ENCODE measurements at places on chromosomes 1 and 21. TPM values are rescaled to one million over a fixed set of nuclear protein-coding genes. Genes with fewer than 3 reads are reported as not detected.

- DNase-seq, result no peak
Observed at GRCh38 chr1:80059940-80060339, 1053.4 kb upstream of the ADGRL4 start.

DNA sequence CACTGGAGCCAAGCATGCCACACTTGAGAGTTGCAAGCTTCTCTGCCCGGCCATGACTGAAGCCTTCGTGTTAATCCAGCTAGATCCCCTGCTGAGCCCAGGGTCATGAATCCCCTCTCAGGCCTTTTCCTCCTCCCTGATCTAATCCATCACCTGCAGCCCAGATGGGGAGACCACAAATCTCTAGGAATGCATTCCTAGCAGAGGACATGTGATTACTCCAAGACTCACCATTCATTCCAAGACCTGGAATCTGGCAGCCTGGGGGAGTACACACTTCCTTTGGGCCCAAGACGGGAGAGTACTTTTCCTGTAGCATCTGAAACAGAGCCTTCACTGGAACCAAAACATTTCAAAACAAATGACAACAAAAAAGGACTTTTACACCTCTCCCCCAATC is 269.3 kb upstream of the NFIA start:
- DNase-seq, result no peak

DNA sequence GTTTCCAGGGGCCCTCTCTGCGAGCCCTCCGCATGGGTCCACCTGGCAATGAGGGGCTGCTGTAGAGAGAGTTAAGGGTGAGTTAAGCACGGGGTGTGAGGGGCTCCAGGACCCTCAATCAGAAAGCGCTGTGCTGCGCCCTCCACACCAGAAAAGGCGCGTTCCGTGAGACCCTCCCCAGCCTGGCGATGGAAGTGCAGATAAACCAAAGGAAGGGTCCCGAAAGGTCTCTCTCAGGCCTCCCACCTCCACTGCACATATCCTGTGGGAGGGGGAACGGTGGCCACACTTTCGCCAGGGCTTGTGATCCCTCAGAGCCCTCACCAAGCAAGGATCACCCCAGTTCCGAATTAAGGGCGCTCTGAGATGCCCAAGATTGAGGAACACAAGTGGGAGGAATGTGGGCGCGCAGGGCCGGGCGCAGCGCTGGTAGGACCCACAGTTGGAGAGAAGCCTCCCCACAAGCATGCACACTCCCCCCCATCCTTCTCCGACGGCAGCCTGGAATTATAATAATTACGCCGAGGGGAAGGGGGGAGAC is 1.1 kb downstream of the WNT3A start:
- no peak for DNase-seq

GRCh38 chr1:34777519-34778321 is 3.3 kb upstream of the GJB3 start:
- no peak for DNase-seq

GRCh38 chr1:54981466-54981865 is 1.0 kb downstream of the TMEM61 start:
- DNase-seq, result no peak

- no peak for DNase-seq
Observed at GRCh38 chr1:42613803-42614131, 44.5 kb upstream of the PPIH start.

Gene RAVER2
- total RNA-seq, result 0.76 TPM

DNA sequence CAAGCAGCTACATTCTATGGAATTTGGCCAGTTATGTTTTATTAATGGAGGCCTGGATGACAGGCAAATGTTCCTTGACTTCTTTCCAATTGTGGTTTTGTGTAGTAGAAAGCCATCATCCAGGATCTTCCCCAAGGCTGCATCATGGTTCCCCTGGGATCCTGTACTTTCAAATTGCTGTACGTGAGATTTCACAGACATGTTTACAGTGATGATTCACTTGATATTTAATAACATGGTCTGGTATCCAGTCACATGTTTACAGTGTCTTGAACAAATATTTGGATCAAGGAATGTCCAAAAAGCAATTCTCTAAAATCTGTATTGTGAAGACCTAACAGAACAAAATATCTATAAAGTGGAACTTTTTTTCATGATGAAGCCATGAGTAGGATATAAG is 68.3 kb upstream of the ST6GALNAC3 start:
- no peak for DNase-seq

DNA sequence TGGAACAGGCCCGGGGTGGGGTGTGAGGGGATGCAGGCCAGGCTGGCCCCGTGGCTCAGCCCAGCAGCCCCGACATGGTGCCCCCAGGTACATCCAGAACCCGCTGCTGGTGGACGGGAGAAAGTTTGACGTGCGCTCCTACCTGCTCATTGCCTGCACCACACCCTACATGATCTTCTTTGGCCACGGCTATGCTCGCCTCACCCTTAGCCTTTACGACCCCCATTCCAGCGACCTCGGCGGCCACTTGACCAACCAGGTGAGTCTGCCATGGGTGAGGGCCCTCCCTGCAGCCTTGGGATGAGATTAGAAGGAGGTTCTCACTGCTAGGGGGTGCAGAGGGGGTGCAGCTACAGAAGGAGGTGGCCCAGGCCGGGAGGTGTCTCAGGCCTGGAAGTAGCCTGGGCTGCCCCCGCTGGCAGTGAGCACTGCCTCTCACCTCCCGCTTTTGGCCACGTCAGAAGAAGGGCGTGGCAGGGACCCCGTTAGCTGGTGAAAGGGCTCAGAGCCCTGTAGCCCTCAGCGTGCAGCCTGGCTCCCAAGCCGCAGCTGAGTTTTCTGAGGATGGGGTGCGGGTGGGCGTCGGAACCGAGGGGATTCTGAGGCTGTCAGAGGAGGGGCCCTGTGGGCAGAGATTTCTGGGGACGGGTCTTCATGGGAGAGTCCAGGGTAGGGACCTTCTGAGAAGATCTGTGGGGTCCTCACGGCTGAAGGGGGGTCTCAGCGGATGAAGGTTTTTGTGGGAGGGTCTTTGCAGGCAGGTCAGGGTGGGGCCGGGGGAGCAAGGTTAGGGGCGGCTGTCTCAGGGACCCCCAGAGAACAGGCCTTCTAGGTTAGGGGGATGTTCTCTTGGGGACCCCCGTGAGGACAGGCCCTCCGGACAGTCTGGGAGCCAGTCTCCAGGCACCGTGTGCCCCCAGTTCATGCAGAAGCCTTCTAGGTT is 10.4 kb downstream of the TTLL10 start:
- DNase-seq, result no peak

Gene KIF17
- not detected for total RNA-seq

DNA sequence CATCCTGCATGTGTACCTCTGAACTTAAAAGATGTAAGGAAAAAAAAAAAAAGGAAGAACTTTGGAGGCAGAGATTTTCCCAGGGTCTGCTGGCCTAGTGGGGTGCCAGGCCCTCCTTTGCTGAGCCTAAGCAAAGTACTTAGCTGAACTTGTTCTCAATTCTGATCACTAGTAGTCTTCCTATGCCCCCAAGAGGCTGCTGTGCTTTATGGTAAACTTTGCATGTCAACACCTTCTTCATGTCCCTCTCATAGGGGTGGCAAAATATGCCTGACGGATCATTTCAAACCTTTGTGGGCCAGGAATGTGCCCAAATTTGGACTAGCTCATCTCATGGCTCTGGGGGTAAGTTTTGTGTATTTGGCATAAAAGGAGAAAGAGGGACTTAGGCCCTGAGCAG is 1.4 kb upstream of the USP21 start:
- DNase-seq, result no peak

Gene FABP3
- not detected for total RNA-seq

Gene PLEKHA6
- total RNA-seq, result 1.4 TPM

GRCh38 chr1:203667616-203668015 is 41.0 kb downstream of the ATP2B4 start:
- no peak for DNase-seq

GRCh38 chr1:236687273-236687672 is 974 bp downstream of the ACTN2 start:
- no peak for DNase-seq

- no peak for DNase-seq
Observed at GRCh38 chr1:228408869-228409805, 2.5 kb upstream of the TRIM11 start.

DNA sequence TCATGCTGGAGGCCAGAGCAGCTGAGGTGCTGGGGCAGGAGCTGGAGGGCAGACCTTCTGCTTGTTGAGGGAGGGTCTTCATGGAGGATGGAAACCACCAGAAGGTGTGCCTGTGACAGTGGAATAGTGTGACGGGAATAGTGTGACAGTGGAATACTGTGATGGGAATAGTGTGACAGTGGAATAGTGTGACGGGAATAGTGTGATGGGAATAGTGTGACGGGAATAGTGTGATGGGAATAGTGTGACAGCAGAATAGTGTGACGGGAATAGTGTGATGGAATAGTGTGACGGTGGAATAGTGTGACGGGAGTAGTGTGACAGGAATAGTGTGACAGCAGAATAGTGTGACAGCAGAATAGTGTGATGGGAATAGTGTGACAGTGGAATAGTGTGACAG is 325.1 kb downstream of the HHAT start:
- no peak for DNase-seq

- DNase-seq, result no peak
Observed at GRCh38 chr1:92599184-92599583, 112.5 kb upstream of the GFI1 start.

DNA sequence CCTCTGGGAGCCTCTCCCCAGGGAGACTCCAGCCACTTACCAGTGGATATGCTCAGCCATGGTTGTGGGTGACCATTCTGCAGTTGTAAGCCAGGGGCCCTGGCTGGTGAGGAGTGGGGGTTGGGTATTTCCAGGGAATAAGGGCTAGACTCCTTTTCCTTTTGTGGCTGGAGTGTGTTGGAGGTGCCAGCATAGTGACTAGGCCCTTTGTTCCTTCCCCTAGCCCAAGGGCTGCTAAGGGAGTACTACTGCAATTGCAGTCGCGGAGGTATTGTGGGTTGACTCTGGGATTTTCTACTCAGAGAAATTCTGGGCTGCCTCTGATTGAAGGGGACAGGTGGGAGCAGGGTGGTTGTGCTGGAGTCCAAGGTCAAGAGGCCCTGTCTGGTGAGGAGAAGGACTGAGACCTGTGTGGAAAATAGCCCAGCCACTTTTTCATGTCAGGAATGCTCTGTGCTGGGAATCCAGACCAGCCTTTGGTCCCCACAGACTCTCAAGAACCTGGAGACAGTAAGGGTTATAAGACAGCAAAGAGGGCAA is 43.1 kb downstream of the MROH9 start:
- DNase-seq, result no peak

Gene FBLIM1
- total RNA-seq, result 0.54 TPM

GRCh38 chr1:234973426-234974250 is 155.0 kb downstream of the TOMM20 start:
- no peak for DNase-seq

Gene TRABD2B
- total RNA-seq, result not detected

- DNase-seq, result no peak
Observed at GRCh38 chr1:115782571-115783281, 14.2 kb upstream of the CASQ2 start.

Gene PIGC
- 38.6 TPM for total RNA-seq

- DNase-seq, result no peak
Observed at GRCh38 chr1:1065265-1065939, 8.7 kb downstream of the RNF223 start.

DNA sequence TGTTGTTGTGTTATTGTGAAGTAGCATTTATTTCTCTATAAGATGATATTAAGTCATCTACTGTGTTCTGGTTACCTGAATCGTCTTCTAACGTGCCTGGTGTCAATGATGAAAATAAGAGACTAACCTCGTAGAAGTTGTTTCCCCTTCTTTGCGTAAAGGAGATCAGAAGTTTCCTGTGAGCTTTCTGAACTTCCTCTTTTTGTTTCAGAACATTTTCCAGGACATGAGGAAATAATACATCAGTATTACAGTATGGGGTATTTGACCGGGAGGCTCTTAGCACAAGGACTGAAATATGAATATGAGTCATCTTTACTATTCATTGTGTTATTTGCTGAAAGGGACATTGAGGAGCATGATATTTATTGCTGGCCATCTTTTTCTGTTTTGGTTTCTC is 1.3 kb downstream of the ST6GALNAC3 start:
- DNase-seq, result no peak

- DNase-seq, result no peak
Observed at GRCh38 chr21:33729641-33730040, 87.3 kb downstream of the ITSN1 start.

GRCh38 chr1:73576083-73576482 is 621.9 kb downstream of the LRRIQ3 start:
- no peak for DNase-seq

- DNase-seq, result no peak
Observed at GRCh38 chr1:209335178-209335577, 248.3 kb upstream of the CAMK1G start.

DNA sequence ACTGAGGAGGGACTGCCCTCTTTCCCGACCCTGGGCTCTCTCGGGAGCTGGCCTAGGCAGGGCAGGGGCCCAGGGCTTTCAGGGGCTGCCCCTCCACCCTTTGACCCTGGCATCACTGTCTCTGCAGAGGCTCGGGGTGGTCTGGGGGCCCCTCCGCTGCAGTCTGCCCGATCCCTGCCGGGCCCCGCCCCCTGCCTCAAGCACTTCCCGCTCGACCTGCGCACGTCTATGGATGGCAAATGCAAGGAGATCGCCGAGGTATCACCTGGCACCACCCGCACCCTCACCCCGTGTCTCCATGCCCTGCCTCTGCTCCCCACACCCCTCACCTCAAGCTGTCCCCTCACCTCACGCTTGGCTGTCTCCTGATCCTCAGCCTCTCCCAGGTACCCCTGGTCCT is 5.5 kb downstream of the AMPD2 start:
- DNase-seq, result no peak

- no peak for DNase-seq
Observed at GRCh38 chr21:14916676-14917141, 148.1 kb downstream of the NRIP1 start.

DNA sequence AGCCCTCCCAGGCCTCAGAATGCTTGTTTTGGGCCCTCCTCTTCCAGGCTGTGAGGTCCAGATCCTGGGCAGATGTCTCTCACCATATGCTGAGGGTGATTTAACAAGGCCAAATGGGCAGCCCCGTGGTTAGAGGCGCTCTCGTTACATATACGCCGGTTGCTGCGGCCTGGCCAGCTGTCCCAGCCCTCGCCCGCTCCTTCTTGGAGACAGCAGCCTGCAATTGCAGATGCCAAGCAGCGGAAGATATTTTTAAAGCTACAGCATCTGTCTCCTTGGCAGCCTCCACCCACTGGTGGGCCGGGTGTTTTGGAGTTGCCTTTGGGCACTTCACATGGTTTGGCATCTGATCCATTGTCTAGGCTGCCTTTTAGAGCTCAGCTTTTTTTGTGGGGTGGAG is 178.8 kb upstream of the NFIA start:
- no peak for DNase-seq

DNA sequence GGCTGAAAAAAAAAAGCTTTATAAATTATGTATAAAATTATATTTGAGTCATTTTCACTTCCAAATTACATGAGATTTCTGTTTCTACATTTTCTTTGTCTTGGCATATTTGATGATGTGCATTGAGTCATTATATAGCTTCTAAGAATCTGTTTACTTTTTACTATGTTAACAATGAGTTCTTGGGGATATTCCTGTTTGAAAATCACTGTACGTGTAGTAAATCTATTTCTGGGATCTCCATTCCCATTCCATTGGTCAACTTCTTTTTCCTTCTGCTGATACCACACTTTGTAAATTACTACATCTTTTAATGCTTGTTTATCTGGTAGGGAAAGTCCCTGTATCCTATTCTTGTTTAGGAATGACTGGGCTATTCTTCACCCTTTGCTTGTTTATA is 43.6 kb downstream of the TNFRSF9 start:
- no peak for DNase-seq

- no peak for DNase-seq
Observed at GRCh38 chr21:29800056-29800455, 139.7 kb downstream of the GRIK1 start.

- DNase-seq, result no peak
Observed at GRCh38 chr1:208300084-208300770, 56.0 kb upstream of the PLXNA2 start.

Gene C2CD4D
- 0.55 TPM for total RNA-seq
